Stimulated activated CD4-positive, alpha-beta T cell treated with anti-CD3 and anti-CD28 coated beads, TNF-alpha, amount 100 ng/mL, for 1 hour (primary cell): ENCODE measurements at places on chromosomes 16 and 17.

DNA sequence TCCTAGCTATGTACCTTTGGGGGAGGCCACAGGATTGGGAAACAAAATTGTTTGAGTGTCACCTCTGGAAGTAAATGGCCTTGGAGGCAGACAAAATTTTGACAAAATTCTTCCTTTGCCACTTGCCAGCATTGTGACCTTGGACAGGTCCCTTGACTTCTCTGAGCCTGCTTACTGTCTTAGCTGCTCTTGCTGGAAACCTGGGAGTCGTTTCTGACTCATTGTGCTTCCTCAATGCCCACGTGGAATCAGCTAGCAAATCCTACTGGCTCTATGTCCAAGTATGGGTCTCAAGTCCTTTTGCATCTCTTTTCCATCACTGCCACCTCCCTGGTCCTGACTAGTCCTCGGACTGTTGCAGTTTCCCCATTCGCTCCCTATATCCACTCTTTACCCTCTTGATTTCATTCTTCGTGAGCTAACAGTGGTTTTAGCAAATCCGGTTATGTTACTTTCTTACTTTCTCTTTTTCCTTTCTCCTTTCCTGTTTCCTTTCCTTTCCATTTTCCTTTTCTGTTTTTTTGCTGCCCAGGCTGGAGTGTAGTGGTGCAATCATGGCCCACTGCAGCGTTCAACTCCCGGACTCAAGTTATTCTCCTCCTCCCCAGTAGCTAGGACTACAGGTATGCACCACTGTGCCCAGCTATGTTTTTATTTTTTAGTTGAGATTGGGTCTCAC, 68.1 kb upstream of the LGALS9 start:
- DNase-seq, result no peak

GRCh38 chr16:442976-443375, 17.5 kb downstream of the RAB11FIP3 start:
- no peak for DNase-seq

DNA sequence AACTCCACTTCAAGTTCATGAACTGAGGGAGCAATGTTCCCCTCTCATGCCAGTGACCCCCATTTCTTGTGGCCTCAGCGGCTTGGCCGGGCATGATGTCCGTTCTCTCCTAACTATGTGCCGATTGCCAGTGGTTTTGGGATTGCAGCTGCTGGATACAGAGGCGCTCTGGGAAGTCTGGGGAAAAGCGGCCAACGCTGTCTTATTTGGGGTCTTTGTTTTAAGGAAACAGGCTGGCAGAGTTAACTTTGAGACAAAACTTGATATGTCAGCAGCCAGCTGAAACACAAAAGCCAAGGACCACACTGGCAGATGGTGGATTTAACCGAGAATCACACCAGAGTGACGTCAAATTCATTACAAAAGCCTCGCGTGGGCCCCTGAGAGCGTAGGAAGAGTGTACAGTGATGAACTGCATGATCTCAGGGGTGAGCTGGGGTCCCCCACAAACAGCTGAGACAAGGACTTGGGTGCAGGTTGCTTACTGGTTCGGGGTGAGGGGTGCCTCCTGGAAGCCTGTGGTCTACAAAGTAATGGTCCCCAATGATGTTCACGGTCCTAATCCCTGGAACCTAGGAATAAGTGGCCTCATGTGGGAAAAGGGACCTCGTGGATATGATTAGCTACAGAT, 180.4 kb downstream of the IRF8 start:
- DNase-seq, result no peak

DNA sequence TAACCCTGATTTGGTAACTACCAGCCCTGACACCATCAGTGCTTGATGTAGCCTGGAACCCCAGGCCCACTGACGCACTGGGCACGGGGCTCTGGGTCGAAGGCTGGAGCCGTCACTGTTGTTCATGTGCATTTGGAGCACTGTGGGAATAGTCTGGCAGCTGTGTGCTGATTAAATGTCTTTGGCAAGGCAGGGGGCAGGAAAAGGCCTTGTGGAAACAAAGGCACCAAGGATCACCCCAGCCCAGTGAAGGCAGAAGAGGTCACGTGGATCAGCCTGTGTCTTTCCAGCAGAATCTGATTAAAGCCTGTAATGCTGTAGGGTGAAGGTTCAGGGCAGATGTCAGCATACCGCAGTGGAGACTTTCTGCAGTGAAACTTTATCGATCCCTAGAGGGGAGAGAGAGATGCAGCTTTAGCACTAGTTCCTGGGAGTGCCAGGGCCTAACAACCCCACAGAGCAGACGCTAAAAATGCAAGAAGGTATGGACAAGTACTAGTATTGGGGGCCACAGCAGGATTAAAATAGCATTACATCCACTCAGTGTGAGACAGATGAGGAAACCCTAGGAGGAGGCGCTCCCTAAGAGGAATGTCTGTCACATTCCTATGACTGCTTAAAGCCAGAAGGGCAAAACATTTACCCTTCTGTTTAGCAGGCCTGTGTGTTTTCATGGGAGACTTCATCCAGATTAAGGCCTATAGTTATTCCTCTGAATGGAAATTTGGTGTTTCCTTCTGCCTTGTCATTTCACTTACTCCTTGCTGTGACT, 9.7 kb downstream of the ZNHIT3 start:
- no peak for DNase-seq

- no peak for DNase-seq
Measured at GRCh38 chr17:20010936-20011335, 1.8 kb downstream of the SPECC1 start.
